GM23248 (cell line): ENCODE measurements at places on chromosomes 11 and 22.
A peak's percentile ranks its signal among the peaks of the same experiment; 100 is the strongest.

DNA sequence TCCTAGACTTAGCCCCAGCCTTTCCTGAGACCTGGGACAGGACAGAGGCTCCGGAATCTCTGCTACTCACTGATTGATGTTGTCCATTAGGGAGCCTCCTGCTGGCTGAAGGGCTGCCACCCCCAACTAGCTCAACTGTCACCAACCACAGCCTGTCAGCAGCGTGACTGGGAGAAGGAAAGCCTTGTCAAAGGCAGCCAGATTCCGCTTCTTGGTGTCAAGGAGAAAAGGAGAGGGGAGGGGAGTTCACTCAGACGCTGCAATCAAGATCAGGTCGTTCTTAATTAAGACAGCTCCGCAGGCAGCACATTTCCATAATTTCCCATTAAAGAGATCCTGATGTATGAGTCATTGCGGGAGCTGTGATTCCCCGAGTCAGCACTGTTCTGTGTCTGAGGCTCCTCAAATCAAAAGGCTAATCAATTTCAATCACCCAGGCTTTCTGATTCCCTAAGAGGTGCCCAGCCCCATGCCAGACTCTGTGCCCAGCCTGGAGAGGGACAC is 152.8 kb upstream of the ZBED5 start:
- DNase-seq, result peak; percentile 55

GRCh38 chr11:131537196-131537595 is 166.8 kb downstream of the NTM start:
- DNase-seq, result no peak

DNA sequence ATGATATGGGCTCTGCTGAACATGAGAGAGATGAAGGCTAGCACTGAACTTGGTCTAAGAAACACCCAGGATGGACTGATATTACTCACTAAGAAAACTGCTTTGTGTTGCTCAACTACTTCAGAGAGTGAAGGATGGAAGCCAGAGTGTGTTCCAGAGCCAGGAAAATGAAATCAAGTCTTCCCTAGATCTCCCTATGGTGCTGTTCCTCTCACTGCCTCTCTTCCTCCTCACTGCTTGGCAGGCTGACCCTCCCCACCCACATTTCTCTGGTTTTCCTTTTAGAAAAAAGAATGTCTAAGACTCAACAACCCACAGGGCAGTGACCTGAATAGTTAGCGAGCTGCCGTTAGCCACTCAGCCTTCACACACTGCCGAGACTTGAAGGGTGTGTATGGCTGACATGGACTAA is 65.6 kb downstream of the CCDC81 start:
- DNase-seq, result peak; percentile 84

DNA sequence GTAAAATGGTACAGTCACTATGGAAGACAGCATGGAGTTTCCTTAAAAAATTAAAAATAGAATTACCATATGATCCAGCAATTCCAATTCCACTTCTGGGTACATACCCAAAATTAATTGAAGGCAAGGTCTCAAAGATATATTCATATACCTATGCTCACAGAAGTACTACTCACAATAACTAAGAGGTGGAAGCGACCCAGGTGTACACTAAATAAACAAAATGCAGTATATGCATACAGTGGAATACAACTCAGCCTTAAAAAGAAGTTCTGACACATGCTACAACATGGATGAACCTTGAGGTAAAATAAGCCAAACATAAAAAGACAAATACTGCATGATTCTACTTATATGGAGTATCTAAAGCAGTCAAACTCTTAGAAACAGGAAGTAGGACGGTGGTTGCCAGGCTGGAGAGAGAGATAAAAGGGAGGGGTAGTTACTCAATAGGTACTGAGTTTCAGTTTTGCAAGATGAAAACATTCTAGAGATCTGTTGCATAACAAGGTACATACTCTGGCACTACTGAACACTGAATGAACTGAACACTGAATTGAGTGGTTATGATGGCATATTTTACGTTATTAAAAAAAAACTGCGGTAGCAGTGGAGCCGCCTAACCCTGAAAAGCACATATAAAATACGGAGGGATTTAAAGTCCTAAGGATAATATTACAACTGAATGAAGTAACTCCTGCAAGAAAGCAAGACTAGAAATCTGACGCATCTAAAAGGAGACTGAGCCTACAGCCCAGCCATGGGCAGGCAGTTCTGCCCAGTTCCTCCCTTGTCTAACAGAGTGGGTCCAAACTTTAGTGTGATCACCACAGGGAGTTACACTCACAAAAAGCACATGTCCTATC is 12.8 kb downstream of the DGCR2 start:
- peak; percentile 65 for DNase-seq

- no peak for DNase-seq
Measured at GRCh38 chr11:8035200-8035855, 45.7 kb upstream of the TUB start.

DNA sequence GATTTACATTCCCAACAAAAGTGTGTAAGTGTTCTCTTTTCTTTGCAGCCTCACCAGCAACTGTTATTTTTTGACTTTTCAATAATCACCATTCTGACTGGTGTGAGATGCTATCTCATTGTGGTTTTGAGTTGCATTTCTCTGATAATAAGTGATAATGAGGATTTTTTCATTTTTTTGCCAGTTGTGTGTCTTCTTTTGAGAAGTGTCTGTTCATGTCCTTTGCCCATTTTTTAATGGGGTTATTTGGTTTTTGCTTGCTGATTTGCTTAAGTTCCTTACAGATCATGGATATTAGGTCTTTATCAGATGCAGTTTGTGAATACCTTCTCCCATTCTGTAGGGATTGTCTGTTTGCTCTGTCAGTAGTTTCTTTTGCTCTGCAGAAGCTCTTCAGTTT is 107.7 kb downstream of the EHF start:
- DNase-seq, result no peak

DNA sequence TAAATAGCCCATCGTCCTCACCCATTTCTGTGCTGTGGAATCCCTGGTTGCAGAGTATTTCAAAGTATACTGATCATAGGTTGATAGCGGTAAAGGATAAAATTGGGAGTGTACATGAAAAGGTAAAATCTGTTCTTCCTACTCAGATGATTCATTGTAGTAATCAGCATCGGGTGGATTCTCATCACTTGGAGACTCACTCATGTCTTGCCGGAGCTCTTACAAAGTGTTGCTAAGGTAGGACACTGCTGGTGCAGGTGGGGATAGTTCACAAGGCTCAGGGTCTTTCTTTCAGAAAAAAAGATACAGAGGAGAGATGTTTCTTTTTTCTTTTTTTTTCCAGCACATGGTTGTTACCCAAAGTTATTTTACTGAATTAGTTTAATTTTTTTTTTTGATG is 84.8 kb downstream of the MTNR1B start:
- DNase-seq, result peak; percentile 51

DNA sequence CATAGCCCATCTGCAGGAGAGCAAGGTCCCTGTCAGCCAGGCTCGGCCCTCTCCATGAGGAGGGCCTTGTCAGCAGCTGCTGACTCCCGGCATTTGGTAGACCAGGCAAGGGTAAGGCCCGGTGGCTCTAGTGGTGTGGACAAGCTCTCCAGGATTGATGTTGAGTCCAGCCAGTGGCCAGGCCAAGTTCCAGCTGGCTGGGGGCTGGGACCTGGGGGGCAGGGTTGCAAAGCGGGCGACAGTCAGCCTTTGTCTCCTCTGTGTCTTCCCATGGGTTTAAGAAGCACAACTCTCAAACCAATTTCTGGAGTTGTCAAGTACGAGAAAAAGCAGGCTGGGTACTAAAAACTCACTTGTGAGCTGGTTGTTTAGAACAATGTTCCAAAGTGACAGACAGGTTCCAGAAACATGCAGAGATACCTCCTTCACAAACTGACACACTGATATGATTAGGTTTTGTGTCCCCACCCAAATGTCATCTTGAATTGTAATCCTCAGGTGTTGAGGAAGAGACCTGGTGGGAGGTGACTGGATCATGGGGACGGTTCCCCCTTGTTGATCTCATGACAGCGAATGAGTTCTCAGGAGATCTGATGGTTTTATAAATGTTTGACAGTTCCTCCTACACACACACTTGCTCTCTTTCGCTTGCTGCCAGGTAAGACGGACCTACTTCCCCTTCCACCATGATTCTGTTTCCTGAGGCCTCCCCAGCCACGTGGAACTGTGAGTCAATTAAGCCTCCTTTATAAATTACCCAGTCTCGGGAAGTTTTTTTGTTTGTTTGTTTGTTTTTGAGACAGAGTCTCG is 52.3 kb upstream of the SERPIND1 start:
- DNase-seq, result no peak

GRCh38 chr11:57164317-57164716 is 17.4 kb upstream of the LRRC55 start:
- no peak for DNase-seq

DNA sequence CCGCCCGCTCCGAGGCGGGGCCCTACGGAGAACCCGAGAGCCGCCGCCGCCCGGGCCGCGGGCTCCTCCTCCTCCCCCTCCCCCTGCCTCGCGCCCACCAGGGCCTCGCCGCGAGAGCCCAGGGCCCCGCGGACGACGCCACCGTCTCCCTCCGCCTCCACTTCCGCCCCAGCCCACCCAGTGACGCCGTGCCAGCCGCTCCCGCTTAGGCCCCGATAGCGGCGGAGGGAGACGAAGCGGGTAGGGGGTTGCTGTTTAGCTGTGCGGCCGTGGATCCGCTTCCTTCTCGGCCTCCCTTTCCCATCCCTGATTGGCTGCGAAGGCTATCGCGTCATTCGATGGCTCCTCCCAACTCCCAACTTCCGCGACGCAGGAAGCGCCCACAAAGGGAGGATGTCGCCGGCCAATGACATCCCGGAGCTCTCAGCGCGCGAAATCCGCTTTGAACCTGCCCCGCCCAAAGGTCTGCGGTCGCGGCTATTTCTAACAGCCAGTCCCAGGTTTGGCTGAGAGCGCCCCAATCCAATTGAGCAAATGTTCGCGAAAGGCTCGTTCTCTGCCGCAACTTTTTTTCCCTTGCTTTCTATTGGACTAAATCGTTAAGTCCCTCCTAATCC is at the start of gene FAM76B:
Gene FAM76B, minus strand, starts transcription at position 277 of the 617 bp plus-strand sequence. CDS start 304 bp downstream, outside the sequence.
- peak; percentile 99 for DNase-seq

DNA sequence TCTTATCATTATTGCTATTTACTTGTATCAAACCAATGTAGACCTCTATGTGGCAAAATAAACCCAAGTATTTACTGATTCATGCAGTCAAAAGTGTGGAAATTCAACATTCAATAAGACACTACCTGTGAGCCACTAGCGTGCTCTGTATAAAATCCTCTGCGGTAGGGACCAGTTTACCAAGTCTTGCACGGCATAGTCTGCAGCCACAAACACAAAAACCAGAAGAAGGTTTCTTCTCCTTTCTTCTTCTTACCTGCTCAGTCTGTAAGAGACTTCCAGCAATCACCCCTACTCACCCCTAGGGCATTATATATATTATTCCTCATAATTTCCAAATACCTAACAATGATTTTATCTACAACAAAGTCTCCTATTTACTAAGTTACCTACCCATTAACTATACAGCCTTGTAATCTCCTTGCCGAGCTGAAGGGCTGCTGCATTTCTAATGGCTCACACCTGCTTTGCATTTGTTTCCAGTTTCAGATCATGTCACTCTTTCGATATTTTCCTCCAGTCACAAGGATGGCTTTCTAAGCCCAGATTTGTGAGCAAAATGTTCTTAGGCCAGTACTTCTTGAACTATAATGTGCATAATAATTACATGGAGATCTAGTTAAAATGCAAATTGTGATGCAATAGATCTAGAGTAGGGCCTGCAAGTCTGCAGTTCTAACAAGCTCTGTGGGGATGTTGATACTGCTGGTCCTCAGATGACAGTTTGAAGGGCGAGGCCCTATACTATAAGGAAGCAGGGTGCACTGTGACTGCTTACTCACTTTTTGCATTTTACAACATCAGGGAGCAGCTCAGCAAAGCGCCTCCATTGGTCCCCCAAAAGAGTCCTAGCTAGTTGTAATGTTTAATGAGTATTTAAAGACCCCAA is 191.9 kb upstream of the DDI1 start:
- DNase-seq, result no peak

DNA sequence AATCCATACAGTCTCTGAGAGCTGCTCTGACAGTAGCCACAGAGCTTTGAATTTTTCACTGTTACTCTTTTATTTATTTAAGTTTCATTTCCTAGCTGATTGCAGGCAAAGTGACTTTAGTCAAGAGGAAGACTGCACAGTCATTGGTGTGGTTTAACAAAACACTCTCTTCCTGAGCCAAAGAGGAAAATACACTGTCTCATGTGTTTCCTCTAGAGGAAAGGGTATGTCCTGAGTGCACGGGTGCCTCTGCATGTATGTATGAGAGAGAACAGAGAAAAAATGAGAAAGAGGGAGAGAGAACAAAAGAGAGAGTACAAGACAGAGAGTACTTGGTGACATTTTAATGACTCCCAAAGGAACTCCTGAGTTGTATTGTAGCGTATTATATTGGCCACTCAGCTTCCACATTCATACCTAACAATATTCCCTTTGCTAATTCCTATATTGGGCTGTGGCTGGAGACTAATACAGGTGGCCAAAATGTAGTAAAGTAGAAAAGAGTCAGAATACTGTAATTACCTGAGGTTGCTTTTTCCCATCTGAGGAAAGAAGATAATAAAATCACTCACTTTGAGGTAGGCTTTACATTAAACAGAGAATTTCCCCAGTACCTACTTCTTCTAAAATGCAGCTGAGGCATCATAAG is at the start of gene OR4D9:
Gene OR4D9, plus strand, starts transcription at position 599 of the 649 bp plus-strand sequence. CDS start 3,374 bp downstream, outside the sequence.
- DNase-seq, result no peak

- peak; percentile 61 for DNase-seq
Measured at GRCh38 chr11:4480577-4481239, 1.7 kb upstream of the OR52K1 start.
